Hippocampal formation (tissue), 2 donors: ENCODE measurements at places on chromosomes 3 and 15.
A peak's percentile ranks its signal among the peaks of the same experiment; 100 is the strongest.

DNA sequence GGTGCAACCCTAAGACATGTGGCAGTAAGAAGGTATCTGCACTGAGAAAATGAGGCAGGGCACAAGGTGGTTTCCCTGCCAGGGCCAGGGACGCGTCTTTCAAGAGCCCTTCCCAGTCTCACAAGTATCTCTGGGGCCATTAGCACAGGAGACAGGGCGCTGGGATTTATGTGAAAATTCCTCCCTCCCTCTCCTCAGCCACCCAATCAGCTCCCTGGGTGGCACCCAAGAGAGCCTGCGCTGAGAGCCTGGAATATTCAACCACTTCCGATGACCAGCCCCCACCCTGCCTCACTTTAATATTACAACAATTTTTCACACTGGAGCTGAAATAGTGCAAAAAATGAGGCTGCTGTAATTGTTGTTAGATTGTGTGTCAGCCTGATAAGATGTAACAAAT, 26.1 kb downstream of the SEC61A1 start:
- no peak for DNase-seq

DNA sequence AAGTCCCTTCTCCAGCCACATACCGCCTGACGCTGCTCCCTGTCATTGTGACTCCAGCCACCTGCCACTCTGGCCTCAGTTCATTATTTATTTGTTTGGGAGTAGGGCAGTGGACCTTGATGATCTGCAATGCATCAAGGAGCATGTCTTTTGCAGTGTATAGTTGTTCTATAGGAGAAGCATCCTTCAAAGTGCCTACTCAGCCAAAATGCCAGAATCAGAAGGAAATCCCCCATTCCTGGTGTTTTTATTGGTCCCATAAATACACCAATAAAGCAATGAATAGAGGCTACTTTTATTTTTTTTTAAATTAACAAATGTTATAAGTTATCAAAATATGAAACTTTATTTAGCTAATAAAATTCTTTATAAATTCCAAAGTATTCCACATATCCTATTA, 123.8 kb upstream of the NSMCE3 start:
- DNase-seq, result no peak

GRCh38 chr15:68518046-68518445, 60.7 kb upstream of the CORO2B start:
- peak; percentile 20 for DNase-seq

GRCh38 chr15:23787346-23788105, 100.4 kb upstream of the NDN start:
- DNase-seq, result no peak

DNA sequence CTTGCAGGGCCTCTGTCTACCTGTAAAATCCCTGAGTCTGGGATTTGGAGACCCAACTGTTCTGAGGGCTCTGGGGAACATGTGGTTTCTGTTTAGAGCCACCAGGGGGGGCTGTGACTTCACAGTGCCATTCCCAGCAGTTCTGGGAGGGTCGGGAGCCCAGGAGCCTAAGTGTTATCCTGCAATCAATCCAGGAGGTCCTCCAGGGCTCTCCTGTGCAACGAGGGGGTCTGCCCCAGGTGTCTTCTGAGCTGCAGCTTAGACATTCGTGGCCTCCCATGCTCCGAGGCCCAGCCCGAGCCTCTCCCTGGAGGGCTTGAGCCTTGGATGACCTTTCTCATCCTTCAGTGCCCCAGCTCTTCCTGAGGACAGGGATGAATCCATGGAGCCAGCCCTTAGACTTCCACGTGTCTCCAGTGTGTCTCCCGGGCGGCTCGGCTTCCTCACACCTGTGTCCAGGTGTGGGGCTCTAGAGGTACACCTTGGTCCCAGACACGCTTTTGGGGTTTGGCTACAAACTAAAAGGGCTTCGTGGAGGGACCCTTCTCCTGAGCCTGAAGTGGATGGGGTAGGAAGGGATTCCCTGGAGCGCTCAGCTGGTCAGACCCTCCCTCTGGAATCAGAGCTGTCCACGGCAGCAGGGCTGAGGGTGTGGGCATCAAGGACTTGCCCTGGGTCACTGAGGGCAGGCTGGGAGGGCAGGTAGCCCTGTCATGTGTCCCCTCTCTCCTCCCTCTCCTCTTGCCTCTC, 20.3 kb upstream of the ABTB1 start:
- no peak for DNase-seq

GRCh38 chr15:36635681-36636080, 56.3 kb downstream of the CDIN1 start:
- no peak for DNase-seq

DNA sequence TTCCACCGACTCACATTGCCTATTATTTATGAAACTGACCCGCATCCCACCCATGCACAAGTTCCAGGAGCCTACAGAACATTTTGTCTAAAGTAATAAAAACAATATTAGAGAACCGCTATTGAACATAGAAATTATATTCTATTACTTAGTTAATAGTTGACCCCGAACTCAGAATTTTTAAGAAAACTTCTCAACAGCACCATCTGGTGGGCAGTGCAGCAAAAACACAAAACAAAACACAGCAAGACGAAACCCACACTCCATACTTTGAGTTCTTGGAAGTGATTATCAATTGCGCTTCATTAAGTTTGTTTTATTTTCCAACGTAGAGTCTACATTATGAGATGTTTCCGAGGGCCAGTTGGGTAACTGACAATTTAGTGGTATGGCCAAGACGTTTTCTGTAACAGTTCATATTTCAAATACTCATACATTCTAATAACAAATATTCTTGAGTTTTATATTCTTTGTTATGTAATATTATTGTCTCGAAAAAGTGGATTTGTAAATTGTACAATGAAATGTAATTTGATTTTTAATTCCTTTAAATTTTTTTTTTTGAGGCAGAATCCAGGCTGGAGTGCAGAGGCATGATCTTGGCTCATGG, 24.0 kb upstream of the C3orf70 start:
- peak; percentile 12 for DNase-seq

DNA sequence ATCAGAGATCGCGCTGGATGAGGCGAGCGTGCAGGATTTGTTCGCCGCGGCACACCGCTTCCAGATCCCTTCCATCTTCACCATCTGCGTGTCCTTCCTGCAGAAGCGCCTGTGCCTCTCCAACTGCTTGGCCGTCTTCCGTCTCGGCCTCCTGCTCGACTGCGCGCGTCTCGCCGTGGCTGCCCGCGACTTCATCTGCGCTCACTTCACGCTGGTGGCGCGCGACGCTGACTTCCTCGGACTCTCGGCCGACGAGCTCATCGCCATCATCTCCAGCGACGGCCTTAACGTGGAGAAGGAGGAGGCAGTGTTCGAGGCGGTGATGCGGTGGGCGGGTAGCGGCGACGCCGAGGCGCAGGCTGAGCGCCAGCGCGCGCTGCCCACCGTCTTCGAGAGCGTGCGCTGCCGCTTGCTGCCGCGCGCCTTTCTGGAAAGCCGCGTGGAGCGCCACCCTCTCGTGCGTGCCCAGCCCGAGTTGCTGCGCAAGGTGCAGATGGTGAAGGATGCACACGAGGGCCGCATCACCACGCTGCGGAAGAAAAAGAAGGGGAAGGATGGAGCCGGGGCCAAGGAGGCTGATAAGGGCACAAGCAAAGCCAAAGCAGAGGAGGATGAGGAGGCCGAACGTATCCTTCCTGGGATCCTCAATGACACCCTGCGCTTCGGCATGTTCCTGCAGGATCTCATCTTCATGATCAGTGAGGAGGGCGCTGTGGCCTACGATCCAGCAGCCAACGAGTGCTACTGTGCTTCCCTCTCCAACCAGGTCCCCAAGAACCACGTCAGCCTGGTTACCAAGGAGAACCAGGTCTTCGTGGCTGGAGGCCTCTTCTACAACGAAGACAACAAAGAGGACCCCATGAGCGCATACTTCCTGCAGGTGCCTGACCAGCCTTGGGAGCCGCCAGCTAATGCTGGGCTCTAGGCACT, 819 bp downstream of the KLHL40 start:
- no peak for DNase-seq

DNA sequence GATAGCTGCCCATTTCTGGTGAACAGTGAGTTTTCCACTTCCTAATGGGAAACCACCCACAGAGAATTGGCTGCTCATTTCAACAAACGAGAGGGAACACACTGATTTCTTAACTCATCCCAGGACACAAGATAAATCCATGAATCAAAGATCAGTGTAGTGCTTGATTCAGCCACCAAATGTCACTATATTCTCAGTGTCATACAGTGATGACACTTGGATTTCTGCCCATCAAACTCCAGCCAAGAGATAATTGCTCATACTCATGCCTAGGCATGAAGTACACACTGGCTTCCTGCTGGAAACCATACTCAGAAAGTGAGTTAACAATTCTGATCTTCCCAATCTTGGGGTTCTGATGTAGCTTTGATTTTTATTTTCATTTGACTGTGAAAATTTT, 35.4 kb upstream of the GRM7 start:
- DNase-seq, result no peak

- no peak for DNase-seq
Observed at GRCh38 chr3:11220230-11220629, 52.0 kb upstream of the ATG7 start.

DNA sequence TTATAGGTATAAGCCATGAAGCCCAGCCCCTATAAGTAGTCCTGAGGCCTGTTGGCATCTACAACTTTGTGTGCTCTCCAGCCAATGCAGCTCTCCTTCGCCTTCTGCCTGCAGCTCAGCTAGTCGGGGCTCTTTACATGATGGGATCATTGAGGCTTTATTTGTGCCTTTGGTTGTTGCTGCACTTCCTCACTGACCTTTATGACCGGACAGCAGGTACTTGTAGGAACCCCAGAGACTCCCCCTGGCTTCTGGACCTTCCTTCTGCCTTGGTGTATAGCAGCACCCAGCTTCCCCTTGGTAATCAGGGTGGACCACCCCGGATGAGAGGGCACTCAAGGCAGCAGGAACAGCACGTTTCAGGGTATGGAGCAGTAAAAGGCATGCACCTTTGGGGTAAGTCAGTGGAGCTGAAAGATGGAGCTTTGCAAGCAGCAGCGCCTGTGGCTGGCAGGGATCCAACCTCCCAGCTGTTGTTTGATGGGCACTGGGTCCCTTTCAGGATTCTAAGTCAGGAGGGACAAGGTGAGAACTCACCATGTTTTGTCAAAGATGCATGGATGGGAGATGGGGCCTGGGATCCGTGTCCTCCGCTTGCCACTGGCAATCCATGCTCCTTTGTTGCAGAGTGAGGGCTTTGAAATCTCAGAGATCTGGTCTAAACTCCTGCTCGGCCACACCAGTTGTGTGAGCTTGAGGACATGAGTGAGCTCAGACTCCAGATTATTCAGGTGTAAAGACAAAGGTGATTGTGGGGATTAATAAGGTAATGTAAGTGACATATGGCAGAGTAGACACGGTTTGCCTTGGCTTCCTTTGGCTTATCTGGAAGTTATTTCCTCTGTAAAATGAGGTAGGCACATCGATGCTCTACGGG, 65.1 kb upstream of the KLF13 start:
- no peak for DNase-seq

GRCh38 chr3:194586836-194587235, 46.4 kb downstream of the TMEM44 start:
- DNase-seq, result no peak

GRCh38 chr3:46406443-46406787, 451 bp downstream of the CCR5AS start:
- no peak for DNase-seq

DNA sequence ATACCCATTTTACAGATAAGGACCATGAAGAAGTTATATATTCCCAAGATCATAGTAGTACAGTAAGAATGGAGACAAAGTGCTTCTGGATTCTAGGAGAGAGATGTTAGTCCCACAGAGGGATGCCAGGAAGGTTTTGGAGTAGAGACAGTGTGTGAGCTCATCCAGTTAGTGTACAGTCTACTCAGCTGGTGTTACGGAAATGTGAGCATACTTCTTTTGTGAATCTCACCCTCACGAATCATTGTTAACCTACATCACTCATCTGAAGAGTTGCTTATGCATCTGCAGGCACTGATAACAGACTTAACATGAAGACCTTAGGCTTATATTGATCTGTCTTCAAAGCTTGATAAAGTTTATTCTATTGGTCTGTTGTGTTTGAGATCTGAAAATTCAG, 106.6 kb upstream of the PTPRG start:
- no peak for DNase-seq

DNA sequence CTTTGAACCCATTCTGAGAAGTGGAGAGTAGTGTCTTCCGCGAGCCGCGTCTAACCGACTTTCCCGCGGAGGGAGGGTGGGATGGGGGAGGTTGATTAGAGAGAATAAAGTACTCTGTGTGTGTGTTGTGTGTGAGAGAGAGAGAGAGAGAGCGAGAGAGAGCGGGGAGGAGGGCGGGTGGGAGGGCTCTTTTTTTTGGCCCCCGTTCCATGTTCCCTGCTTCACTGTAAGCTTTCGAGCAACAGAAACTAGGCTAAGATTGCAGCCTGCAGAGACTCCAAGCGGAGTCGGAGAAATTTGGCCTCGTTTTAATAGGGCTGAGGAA, 1.6 kb upstream of the MEIS2 start:
- DNase-seq, result peak; percentile 47

- DNase-seq, result no peak
Observed at GRCh38 chr3:150639262-150639661, 36.1 kb downstream of the SELENOT start.

DNA sequence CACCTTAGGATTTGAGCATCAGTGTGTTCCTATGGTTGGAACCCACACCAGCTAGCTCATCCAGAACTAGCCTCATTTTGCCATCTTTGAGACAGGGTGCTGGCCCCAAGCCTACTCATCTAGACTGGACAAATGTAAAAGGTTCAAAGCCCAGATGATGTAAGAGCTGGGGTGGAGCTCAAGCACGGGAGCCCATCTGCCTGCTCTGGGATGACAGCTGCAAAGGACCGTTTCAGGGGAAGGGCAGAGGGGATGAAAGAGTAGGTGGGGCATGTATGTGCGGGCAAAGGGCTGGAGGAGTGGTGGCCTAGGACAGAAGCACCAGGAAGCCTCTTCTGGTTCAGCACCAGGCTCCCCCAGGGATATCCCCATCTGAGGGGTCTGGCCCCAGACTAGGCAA, 15.8 kb downstream of the CLK3 start:
- no peak for DNase-seq
